ENCODE measurements at places on chromosomes 1 and 21. TPM values are rescaled to one million over a fixed set of nuclear protein-coding genes. Genes with fewer than 3 reads are reported as not detected.

NBPF4 gene
- total RNA-seq, result not detected

MPL gene
- not detected for total RNA-seq

TTC13 gene
- 11.8 TPM for total RNA-seq

PTGS2 gene
- 4.8 TPM for total RNA-seq

CDCA8 gene
- total RNA-seq, result 1.5 TPM

NEGR1 gene
- total RNA-seq, result 3.6 TPM

MARK1 gene
- total RNA-seq, result 0.17 TPM

FBLIM1 gene
- total RNA-seq, result 53.4 TPM

PPIAL4G gene
- not detected for total RNA-seq

PEF1 gene
- 85.7 TPM for total RNA-seq

TIE1 gene
- total RNA-seq, result 0.17 TPM

Data from smooth muscle cell of trachea (primary cell).